ENCODE measurements at places on chromosomes 5 and 9.

DNA sequence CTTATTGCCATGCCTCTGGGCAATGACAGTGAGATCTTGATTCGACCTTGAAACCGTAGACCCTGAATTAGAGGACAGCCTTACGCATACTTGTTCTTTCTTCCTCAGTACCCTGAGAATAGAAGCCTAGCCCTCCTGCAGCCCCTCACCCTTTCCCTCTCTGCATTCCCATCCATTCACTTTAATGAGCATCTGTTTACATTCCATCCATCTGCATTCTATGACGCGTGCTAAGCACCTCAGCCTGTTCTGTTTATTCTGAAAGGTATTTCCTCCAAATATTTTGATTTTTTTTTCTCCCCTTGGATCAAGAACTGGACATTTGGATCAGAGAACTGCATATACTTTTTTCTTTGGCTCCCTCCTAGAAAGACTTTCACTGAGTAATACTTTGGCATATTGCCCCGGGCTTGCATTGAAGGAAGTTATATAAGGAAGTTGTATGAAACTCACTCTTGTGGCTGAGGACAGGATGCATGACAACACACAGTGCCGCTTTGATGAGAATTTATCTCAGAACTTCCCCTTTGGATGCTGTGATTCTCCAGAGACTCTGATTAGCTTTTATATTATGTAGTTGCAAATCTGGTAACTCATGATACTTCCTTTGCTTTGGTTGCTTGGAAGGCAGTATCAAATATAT lies 15.7 kb downstream of the TMEM8B start:
- DNase-seq, result no peak

DNA sequence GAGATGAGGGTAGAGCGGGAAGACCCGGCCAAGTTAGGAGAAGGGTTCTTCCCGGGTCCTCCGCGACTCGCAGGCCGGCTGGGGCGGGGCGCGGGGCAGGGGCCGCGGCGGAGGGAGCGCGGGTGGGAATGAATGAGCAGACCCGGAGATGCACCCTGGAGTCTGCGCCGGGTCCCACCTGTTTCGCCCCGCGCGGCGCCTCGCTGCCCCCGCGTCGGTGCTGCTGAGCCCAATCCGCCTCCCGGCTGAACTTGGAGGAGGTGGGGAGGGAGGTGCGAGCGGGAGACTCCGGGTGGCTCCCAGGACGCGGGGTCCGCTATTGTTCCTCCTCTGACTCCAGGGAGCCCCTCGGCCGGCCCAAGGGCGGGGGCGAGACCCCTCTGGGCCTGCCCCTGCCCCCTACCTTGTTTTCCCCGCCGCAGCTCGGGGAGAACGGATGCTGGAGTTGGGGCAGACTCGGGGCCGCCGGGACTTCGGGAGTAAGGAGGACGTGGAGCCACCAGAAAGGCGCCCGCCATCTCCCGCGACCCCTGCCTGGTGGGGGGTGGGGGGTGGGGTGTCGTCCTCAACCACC lies 659 bp downstream of the RAI14 start:
- peak; percentile 28 for DNase-seq

GRCh38 chr5:122770477-122770876 lies 4.4 kb upstream of the SNX2 start:
- no peak for DNase-seq

DNA sequence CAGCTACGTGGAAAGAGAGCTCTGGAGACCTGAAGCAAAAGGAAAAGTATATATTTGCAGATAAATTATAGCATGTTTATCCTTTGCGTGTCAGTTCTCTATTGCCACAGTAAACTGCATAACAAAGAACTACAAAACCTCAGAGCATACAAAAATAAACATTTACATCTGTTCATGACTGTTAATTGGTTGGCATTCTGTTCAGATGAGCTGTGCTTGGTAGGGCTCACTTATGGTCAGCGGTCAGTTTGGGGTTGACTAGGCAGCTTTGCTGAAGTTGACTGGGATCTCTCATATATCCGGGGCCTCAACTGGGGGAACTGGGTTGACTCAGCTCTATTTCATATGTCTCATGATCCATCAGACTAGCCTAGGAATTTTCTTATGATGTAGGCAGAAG lies 257.7 kb downstream of the TLE1 start:
- DNase-seq, result no peak

- DNase-seq, result no peak
These were observed 14.5 kb downstream of the SLC23A1 start for GRCh38 chr5:139368613-139369012.

GRCh38 chr9:69397384-69398214 lies 72.6 kb downstream of the ENTREP1 start:
- DNase-seq, result no peak

- no peak for DNase-seq
These were observed 9.4 kb downstream of the BBLN start for GRCh38 chr9:128169492-128169891.

- DNase-seq, result peak; percentile 68
These were observed 914 bp upstream of the CD72 start for GRCh38 chr9:35618854-35619799.

DNA sequence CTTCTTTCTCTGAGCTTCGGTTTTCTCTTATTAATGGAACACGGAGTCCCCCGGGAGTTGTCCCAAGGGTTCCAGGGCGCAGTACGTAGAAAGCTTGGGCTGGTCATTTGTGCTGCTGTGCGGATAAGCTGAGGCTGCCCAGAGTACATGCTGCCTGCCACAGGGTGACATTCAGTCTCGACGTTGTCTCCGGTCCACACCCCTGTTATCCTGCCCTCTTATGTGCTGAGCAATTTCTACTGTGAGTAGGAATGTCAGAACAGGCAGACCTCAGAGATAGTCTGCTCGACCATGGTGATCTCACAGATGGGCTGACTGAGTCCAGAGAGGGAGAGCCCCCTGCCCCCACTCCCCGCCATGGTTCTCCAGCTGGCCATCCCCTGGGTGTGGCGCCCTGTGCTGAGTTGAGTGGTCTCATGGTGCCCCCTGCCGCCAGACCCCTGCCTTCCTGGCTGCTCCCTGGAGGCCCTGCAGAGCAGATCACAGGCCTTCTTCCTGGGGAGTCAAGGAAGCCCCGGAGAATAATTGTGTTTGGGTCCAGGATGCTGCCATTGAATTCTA lies 124.0 kb downstream of the RGS3 start:
- no peak for DNase-seq

- no peak for DNase-seq
These were observed 106.7 kb downstream of the EFNA5 start for GRCh38 chr5:107563959-107564544.

DNA sequence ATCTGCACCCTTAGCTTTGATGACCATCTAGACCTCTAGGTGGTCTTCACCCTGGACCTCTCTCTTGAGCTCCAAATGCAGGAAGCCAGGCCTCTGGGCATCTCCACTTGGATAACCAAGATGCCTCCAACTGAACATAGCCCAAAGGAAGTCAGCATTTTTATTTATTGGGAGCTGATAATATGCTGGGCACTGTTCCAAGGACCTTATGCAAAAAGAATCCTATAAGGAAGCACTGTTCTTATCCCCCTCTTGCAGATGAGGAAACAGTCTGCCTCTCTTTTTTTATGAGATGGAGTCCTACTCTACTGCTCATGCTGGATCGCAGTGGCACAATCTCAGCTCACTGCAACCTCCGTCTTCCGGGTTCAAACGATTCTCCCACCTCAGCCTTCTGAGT lies 219.9 kb downstream of the CDK5RAP2 start:
- DNase-seq, result no peak
